ENCODE measurements at places on chromosomes 6 and 20. TPM values are rescaled to one million over a fixed set of nuclear protein-coding genes. Genes with fewer than 3 reads are reported as not detected.

The TPX2 gene
- total RNA-seq = 1.1 TPM

The RAET1L gene
- not detected for total RNA-seq

The SIRPB1 gene
- 7.6 TPM for total RNA-seq

The SPATS1 gene
- total RNA-seq = not detected

The ECT2L gene
- not detected for total RNA-seq

The SALL4 gene
- 0.16 TPM for total RNA-seq

The TAAR2 gene
- not detected for total RNA-seq

The NR2E1 gene
- not detected for total RNA-seq

The SSTR4 gene
- total RNA-seq = not detected

The C20orf96 gene
- total RNA-seq = 5.0 TPM

The MLN gene
- total RNA-seq = not detected

The GFOD1 gene
- total RNA-seq = 25.9 TPM

The SLC2A10 gene
- 13.1 TPM for total RNA-seq

The GNMT gene
- 0.61 TPM for total RNA-seq

The MTRF1L gene
- total RNA-seq = 28.6 TPM

The SPO11 gene
- not detected for total RNA-seq

The TP53INP2 gene
- total RNA-seq = 16.8 TPM

The DYNLT2 gene
- 0.71 TPM for total RNA-seq

The CST9L gene
- total RNA-seq = not detected

The STX11 gene
- total RNA-seq = 32.7 TPM

The TXLNB gene
- 0.61 TPM for total RNA-seq

The ABHD16B gene
- not detected for total RNA-seq

The ZC2HC1B gene
- total RNA-seq = not detected

The CTAGE9 gene
- not detected for total RNA-seq

The KCNK16 gene
- total RNA-seq = not detected

The EDN1 gene
- 7.5 TPM for total RNA-seq

The SMLR1 gene
- total RNA-seq = not detected

The AVP gene
- 0.96 TPM for total RNA-seq

The C20orf144 gene
- not detected for total RNA-seq

The SESN1 gene
- 42.8 TPM for total RNA-seq

The ARHGAP40 gene
- not detected for total RNA-seq

The SPTLC3 gene
- 6.5 TPM for total RNA-seq

The SRSF12 gene
- 1.5 TPM for total RNA-seq

The SCP2D1 gene
- total RNA-seq = not detected

The OPRM1 gene
- not detected for total RNA-seq

The CCDC170 gene
- 2.4 TPM for total RNA-seq

The AGPAT4 gene
- 8.0 TPM for total RNA-seq

The PNPLA1 gene
- total RNA-seq = 0.32 TPM

The WFDC10B gene
- not detected for total RNA-seq

The PRPH2 gene
- 1.4 TPM for total RNA-seq

The CST2 gene
- not detected for total RNA-seq

The LCA5 gene
- 3.1 TPM for total RNA-seq

The MYB gene
- 0.16 TPM for total RNA-seq

The OR2J3 gene
- not detected for total RNA-seq
